ENCODE measurements at places on chromosomes 3 and 15.

DNA sequence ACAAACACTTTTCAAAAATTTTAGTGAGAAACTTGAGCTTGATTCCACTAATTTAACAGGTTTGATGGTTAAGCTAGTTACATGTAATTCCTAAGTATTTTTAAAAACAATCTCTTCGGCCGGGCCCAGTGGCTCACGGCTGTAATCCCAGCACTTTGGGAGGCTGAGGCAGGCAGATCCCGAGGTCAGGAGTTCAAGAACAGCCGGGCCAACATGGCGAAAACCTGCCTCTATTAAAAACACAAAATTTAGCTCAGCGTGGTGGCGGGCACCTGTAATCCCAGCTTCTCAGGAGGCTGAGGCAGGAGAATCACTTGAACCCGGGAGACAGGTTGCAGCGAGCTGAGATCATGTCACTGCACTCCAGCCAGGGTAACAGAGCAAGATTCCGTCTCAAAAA, 25.3 kb downstream of the TRA2B start:
- DNase-seq = no peak

DNA sequence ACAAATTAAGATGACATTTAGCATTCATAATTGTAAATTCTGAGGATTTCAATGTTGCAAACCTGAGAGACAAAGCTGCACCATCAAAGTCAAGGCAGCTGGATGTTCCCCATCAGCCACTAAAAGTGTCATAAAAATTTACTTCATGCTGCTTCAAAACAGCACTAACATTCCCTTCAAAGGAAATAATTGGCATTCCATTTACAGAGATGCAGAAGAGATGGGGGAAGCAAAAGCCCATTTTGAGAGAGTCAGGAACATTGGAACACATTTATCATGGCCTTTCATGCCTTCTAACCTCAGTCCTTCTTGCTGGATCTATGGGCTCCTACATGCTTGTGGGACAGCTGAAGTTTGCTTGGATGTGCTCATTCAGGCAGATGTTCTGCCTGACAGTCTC, 6.4 kb upstream of the TMEM158 start:
- DNase-seq = no peak

DNA sequence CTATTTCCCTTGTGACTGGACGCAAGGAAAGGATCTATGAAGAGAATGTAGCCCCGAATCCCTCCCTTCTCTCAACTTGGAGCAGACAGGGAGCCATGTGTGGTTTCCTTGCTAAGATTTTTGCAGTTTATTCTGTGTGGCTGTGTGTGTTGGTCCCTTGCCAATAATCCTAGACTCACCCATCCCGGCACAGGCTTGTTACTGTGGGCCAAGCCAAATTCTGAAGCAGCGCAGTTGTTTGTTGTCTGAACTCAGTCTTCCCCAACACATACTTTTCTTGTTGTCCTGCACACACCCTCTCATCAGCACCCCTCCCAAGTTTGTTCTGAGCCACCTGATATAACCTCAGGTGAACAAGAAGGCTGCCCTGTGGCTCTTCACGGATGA, 193.3 kb upstream of the CTDSPL start:
- DNase-seq = no peak

GRCh38 chr3:124401843-124402242, 328.4 kb upstream of the UMPS start:
- no peak for DNase-seq

DNA sequence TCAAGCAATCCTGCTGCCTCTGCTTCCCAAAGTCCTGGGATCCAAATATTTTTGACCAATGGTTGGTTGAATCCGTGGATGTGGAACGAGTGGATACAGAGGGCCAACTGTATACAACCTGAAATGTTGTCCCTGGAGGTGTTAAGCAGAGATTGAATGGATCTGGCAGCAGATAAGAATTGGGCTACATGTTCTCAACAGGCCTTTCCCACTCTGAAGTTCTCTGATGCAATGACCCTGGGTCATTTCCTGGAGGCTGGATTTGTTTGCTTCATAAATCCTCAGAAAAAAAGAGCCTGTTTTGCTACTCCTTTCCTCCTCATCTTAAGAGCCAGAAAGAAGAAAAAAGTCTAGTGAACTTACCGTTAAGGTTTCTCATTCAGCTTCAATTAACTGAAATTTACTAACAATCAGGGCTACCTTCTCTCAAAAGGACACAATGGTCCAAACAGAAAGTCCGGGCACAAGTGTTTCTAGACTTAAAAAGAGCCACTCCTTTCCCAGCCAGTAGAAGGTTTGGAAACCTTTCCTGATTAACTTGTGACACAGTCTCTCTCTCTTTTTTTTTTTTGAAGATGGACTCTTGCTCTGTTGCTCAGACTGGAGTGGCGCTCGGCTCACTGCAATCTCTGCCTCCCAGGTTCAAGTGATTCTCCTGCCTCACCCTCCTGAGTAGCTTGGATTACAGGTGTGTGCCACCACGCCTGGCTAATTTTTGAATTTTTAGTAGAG, 6.5 kb downstream of the ARHGEF3 start:
- no peak for DNase-seq

DNA sequence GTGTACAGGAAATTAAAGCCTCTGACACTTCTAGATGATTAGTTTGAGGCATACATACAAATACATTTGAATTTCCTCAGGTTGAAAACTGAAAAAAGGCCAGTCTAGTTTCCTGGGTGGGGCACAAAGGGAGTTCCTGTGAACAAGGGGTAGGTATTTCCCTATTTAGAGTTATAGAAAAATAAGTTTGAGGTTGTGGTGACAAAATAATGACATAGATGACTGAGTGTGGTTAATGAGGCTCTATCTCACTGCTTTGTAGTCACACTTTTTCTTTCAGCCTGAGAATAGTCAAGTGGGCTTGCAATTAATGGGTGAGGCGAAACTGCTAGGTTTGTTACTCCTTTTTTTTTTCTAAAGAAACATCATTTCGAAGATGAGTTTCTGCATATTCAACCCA, 4.3 kb downstream of the SLCO3A1 start:
- no peak for DNase-seq

GRCh38 chr3:105800320-105800719, 68.5 kb downstream of the CBLB start:
- no peak for DNase-seq

- no peak for DNase-seq
These were observed 7.6 kb upstream of the ISL2 start for GRCh38 chr15:76328958-76329357.

DNA sequence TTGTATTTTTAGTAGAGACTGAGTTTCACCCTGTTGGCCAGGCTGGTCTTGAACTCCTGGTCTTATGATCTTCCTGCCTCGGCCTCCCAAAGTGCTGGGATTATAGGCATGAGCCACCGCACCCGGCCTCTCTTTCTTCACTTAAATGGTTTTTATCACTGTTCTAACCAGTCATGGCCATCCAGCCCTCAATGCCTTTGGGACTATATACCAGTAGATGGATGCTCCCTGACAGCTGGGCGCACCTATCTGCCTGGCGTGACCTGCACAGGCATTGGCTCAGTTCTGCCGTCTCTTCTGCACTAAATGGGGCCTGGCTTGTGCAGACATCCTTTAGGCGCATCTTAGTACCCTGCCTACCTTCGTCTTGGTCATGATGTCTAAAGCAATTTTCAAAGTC, 233.4 kb downstream of the ADAMTS17 start:
- DNase-seq = no peak

- DNase-seq = no peak
These were observed 3.5 kb downstream of the FAM174B start for GRCh38 chr15:92651877-92652575.

DNA sequence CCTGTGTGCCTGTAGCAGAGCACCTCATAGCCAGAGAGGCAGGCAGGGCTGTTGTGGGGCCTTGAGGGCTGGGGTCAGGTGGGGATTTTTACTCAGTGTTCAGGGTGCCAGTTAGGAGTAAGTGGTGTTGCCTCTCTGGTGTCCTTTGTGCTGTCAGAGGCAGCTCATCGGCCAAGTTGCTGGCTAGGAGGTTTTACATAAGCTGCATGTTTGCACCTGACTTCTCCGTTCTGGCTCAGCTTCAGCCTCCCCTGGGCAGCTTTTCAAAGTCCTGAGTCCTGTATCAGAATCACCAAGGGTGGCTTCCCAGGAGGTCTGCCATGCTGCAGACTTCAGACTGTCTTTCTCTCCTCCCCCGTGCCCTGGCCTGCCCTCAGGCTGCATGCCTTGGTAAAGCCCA, 242.6 kb upstream of the TPM1 start:
- no peak for DNase-seq

GRCh38 chr3:16290827-16291196, 25.8 kb downstream of the OXNAD1 start:
- DNase-seq = no peak

DNA sequence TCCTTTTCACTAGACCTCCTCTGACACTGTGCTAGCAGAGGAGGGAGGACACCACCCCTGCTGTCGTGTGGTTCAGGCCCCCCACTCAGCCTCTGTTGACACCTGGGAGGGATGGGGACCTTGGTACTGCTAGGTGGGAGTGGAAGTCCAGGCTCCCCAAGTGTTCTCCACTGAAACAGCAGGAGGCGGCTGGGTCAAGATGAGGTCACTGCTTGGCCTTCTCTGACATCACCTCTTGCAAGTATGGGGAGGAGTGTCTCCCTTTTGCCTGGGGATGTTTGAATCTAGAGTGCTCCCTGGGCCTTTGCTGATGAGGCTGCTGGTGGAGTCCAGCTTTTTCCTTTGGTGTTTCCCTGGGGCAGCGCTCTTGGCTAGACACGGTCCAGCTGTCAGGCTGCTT, 101.5 kb downstream of the CHRNA7 start:
- no peak for DNase-seq

GRCh38 chr3:25084016-25084415, 344.0 kb upstream of the RARB start:
- no peak for DNase-seq

DNA sequence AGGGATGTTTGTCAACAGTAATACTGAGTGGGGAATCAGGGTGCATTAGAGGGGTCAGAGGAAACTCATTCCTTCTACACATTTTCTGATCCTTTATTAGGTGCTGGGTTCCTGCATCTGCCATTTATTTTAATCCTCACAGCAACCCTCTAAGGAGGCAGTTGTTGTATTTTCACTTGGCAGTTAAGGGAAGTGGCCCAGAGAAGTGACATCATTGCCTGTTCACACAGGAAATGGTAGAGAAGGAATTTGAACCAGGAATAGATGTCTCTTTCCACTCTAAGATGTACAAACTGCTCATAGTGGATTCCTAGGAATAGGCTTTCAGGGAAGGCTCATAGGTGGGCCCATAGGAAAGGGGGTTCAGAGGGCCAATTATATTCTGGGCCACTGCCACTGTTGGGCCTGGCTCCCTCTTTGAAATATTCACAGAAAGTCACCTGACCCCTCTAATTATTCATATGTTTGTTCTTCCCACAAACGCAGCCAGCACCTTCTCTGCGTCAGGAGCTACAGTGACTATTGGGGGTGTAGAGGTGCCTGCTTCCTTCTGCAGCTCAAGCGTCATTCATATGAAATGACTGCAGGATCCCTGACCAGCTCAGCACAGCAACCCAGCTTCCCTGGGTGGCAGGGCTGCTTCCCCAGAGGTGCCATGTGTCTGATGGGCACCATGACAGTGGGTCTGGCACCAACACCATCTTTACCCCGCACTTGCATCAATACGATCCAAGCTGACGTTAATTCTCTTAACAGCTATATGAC, 163.9 kb upstream of the SMAD3 start:
- DNase-seq = no peak

DNA sequence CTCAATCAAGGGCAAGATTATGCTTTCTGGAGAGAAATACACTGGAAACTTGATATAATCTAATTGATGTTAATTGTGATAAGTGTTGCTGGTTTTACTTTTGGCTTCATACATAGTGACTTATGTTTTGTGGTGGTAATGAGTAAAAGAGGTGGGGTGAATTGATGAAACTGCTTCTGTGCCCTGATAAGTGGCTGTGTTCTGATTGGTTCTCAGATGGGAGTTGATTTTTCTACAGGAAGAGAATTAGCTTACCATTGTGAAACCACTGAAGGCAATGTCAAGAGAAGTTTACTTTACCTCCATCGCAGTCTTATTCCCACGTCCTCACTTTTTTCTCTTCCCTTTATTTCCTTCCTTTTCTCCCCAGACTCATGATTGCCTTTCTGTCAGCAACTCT, 23.8 kb downstream of the TMEM45A start:
- no peak for DNase-seq

- no peak for DNase-seq
These were observed 58.3 kb downstream of the HMG20A start for GRCh38 chr15:77479015-77479414.

Measured in transverse colon (tissue), 4 donors.